Bronchus fibroblast of lung (primary cell): ENCODE measurements at places on chromosomes 13 and 19. TPM values are rescaled to one million over a fixed set of nuclear protein-coding genes. Genes with fewer than 3 reads are reported as not detected.

MRPL54 gene
- 92.8 and 93.9 TPM in 2 replicates for total RNA-seq

RNF17 gene
- total RNA-seq: 0.50 and 0.89 TPM in 2 replicates

F10 gene
- total RNA-seq: 9.4 and 12.0 TPM in 2 replicates

PSG6 gene
- total RNA-seq: not detected in 2 replicates

MYPOP gene
- total RNA-seq: 2.7 and 2.9 TPM in 2 replicates

ZNF709 gene
- 1.2 and 1.8 TPM in 2 replicates for total RNA-seq

LGALS14 gene
- total RNA-seq: not detected in 2 replicates

C19orf67 gene
- total RNA-seq: not detected in 2 replicates

KASH5 gene
- not detected in 2 replicates for total RNA-seq

CEACAM19 gene
- total RNA-seq: 2.7 and 3.3 TPM in 2 replicates

SOHLH2 gene
- 0.34 and 1.0 TPM in 2 replicates for total RNA-seq

TUBA3C gene
- total RNA-seq: not detected in 2 replicates

ILF3 gene
- total RNA-seq: 122 and 140 TPM in 2 replicates

OLFM4 gene
- total RNA-seq: not detected in 2 replicates

CGB8 gene
- not detected in 2 replicates for total RNA-seq

STAP2 gene
- total RNA-seq: 5.4 and 6.4 TPM in 2 replicates

SIGLEC12 gene
- not detected in 2 replicates for total RNA-seq

PTGIR gene
- total RNA-seq: 7.6 and 9.1 TPM in 2 replicates

KLK5 gene
- total RNA-seq: not detected in 2 replicates

RFPL4A gene
- total RNA-seq: not detected in 2 replicates

SMIM44 gene
- total RNA-seq: not detected in 2 replicates

NPAS1 gene
- 0.15 and 0.34 TPM in 2 replicates for total RNA-seq

KPNA3 gene
- total RNA-seq: 26.2 and 28.9 TPM in 2 replicates

COL4A2 gene
- 125 and 127 TPM in 2 replicates for total RNA-seq

COL5A3 gene
- total RNA-seq: 0.34 and 0.59 TPM in 2 replicates

CILP2 gene
- total RNA-seq: under 0.01 and 0.15 TPM in 2 replicates

OR7C1 gene
- not detected in 2 replicates for total RNA-seq

LRRC8E gene
- total RNA-seq: 3.7 and 5.9 TPM in 2 replicates

ZNF763 gene
- 0.17 and 0.59 TPM in 2 replicates for total RNA-seq

SLC25A41 gene
- not detected in 2 replicates for total RNA-seq

KIR2DL1 gene
- total RNA-seq: not detected in 2 replicates

SOX21 gene
- total RNA-seq: not detected in 2 replicates

ZNF493 gene
- total RNA-seq: 3.7 and 5.9 TPM in 2 replicates

C19orf38 gene
- 0.15 and 0.17 TPM in 2 replicates for total RNA-seq

KDELR1 gene
- 128 and 129 TPM in 2 replicates for total RNA-seq

SYT5 gene
- not detected in 2 replicates for total RNA-seq

SYCN gene
- not detected in 2 replicates for total RNA-seq

NMRK2 gene
- not detected in 2 replicates for total RNA-seq

ZNF808 gene
- total RNA-seq: 5.6 and 5.7 TPM in 2 replicates

ZNF490 gene
- total RNA-seq: 5.6 and 5.7 TPM in 2 replicates

TUBB4A gene
- total RNA-seq: not detected in 2 replicates

FCAR gene
- total RNA-seq: not detected in 2 replicates

DNAAF3 gene
- total RNA-seq: 0.15 and 0.34 TPM in 2 replicates

JSRP1 gene
- total RNA-seq: 0.15 TPM in 1 of 2 replicates, not detected in the other

C19orf73 gene
- 2.2 and 3.3 TPM in 2 replicates for total RNA-seq

ZNF570 gene
- total RNA-seq: 3.2 and 3.4 TPM in 2 replicates

ZNF878 gene
- 0.15 and 0.17 TPM in 2 replicates for total RNA-seq

HOOK2 gene
- total RNA-seq: 7.0 and 10.9 TPM in 2 replicates

F7 gene
- 0.17 TPM in 1 of 2 replicates, not detected in the other for total RNA-seq

STRN4 gene
- total RNA-seq: 65.7 and 76.3 TPM in 2 replicates

ZNF665 gene
- total RNA-seq: 2.1 and 7.6 TPM in 2 replicates

PEG3 gene
- total RNA-seq: 0.84 and 1.6 TPM in 2 replicates
